BJ (cell line): ENCODE measurements at places on chromosomes 6 and 20. TPM values are rescaled to one million over a fixed set of nuclear protein-coding genes. Genes with fewer than 3 reads are reported as not detected.

GRCh38 chr6:164455835-164456234, 853.6 kb downstream of the C6orf118 start:
- DNase-seq, result no peak

GRCh38 chr6:41530476-41530875, 15.7 kb upstream of the FOXP4 start:
- no peak for DNase-seq

DNA sequence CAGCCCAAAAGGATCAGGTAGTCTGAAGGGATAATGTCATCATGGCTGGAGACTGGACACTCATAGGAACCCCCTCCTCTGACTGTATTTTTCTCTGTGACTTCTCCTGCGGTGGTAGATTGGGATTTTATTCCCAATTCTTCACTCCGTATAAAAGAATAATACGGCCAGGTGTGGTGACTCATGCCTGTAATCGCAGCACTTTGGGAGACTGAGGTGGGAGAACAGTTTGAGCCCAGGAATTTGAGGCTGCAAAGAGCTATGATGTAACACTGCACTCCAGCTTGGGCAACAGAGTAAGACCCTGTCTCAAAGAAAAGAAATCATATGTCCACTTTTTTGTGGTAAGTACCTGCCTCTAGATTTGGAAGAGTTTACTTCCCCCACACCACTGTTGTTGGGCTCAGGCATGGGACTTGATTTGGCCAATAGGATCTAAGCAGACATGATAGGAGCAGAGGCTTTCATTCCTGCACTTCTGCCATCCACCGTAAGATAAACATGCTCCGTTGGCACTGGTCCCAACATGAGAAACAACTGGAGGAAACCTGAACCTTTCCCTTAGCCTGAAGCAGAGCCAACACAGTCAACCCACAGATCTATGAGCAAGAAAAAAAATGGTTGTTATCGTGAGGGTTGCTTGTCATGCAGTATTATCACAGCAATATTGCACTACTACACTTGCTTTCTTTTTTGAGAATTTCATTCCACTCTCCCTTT, 82.0 kb downstream of the JPH2 start:
- no peak for DNase-seq

- DNase-seq, result peak; percentile 92
These were observed 112.0 kb downstream of the HFE start for GRCh38 chr6:26199057-26199772.

THEMIS gene
- not detected in 2 replicates for polyA plus RNA-seq

NCOA5 gene
- polyA plus RNA-seq, result 19.0 and 19.9 TPM in 2 replicates
